Activated naive CD8-positive, alpha-beta T cell treated with anti-CD3 and anti-CD28 coated beads, Interleukin-2, amount 10 ng/mL, durations not matched to agents 7 days and 5 days (primary cell): ENCODE measurements at places on chromosomes 3 and 15. TPM values are rescaled to one million over a fixed set of nuclear protein-coding genes. Genes with fewer than 3 reads are reported as not detected.

The ACKR4 gene
- not detected for total RNA-seq

The FSIP1 gene
- total RNA-seq: 0.68 TPM

The GPR149 gene
- total RNA-seq: not detected

The CPLX3 gene
- 0.28 TPM for total RNA-seq
